Activated naive CD8-positive, alpha-beta T cell treated with anti-CD3 and anti-CD28 coated beads for 36 hours (primary cell): ENCODE measurements at places on chromosomes 12 and 14. TPM values are rescaled to one million over a fixed set of nuclear protein-coding genes. Genes with fewer than 3 reads are reported as not detected.

DNA sequence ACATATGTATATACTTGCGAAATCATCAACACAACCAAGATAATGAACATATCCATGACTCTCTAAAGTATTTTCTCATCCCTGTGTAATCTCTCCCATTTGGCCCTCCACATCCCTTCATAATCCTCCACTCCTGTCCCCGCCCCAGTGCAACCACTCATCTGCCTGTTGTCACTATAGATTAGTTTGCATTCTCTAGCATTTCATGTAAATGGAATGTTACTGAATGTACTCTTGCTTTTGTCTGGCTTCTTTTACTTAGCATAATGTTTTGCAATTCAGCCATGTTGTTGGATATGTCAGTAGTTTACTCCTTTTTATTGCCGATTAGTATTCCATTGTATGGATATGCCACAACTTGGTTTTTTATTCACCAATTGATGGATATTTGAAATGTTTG, 99.1 kb downstream of the BICD1 start:
- H3K4me3 ChIP-seq: no peak overlapping the region
- peaks cover 9% of the 10 kb centered on the region for H3K36me3 ChIP-seq
- peaks cover 6% of the 10 kb centered on the region for H3K4me1 ChIP-seq
- no peak for DNase-seq

DNA sequence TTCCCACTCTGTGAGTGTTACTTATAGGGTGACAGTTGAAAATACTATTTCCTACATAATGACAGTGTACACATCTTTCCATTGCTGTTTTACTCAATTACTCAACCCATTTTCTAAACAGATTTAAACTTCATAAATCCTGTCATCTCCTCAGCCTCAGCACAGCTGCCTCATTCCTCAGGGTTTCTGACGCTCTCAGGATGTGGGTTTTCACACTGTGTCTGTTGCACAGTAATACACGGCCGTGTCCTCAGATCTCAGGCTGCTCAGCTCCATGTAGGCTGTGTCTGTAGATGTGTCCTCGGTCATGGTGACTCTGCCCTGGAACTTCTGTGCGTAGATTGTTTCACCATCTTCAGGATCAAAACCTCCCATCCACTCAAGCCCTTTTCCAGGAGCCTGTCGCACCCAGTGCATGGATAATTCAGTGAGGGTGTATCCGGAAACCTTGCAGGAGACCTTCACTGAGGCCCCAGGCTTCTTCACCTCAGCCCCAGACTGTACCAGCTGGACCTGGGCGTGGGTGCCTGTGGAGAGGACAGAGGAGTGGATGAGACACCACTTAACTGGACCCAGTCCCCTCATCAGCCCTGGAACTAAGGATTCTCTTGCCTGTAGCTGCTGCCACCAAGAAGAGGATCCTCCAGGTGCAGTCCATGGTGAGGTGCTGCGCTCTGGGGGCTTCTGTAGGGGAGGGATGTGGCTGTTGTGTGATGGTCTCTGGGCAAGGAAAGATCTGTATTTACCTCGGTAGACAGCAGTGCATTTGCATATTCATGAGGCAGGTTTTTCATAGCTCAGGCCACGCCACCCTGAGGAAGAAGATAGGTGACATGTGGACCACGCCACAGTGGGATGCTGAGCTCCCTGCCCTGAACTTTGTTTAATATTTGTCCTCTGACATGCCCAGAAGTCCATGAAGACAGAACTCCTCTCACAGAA, 750.2 kb downstream of the TMEM121 start:
- H3K4me1 ChIP-seq: peaks cover 12% of the 10 kb centered on the region
- no peak overlapping the region for H3K4me3 ChIP-seq
- H3K27me3 ChIP-seq: peaks cover 39% of the 10 kb centered on the region
- DNase-seq: peak; percentile 15
- no peaks in the 10 kb centered on the region for H3K36me3 ChIP-seq

TMEM119 gene
- total RNA-seq: 0.12 TPM

GPR135 gene
- total RNA-seq: 0.60 TPM

- H3K4me3 ChIP-seq: no peak overlapping the region
- H3K27ac ChIP-seq: peak overlapping the region; percentile 85
- no peaks in the 10 kb centered on the region for H3K27me3 ChIP-seq
- H3K36me3 ChIP-seq: peaks cover 10% of the 10 kb centered on the region
- peaks cover 48% of the 10 kb centered on the region for H3K4me1 ChIP-seq
- no peak for DNase-seq
Measured at GRCh38 chr12:92503029-92503931, 199.5 kb upstream of the PLEKHG7 start.

PAX9 gene
- total RNA-seq: not detected

DNA sequence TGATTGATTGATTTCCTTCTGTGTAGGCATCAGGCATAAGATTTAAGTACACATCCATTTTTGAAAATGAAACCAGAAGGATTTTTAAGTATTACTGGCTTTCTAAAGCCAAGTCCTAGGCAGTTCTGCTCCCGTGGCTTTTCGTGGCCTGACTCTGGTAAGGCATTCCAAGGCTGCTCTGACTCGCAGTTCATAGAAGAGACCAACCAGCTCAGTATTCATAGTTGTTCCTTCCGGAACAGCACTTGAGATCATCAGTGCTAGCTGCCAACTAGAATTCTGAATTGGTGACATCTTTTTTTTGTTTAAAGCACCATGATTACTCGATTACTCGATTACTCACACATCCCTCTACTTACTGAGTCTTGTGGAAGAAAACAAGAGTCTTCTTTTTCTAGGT, 25.9 kb downstream of the SUDS3 start:
- H3K27ac ChIP-seq: no peak overlapping the region
- no peaks in the 10 kb centered on the region for H3K27me3 ChIP-seq
- no peak for DNase-seq
- no peak overlapping the region for H3K4me3 ChIP-seq
